ENCODE measurements at places on chromosomes 16 and 17.
A peak's percentile ranks its signal among the peaks of the same experiment; 100 is the strongest.

DNA sequence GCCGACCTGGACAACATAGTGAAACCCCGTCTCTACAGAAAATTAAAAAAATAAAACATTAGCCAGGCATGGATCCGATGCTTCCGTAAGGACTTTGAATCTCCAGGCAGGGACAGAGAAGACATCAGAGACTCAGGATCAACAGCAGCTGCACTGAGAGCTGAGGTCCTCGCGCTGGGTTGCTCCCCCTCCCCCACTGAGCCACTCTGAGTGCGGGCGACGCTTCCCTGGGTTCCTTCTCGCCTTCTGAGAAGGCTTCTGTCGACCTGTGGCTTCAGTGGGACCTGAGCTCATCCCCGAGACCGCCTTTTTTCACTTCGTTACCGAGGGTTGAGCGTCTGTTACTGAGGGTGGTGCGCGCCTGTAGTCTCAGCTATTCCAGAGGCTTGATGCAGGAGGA, 20.4 kb downstream of the ACTG1 start:
- H3K27me3 ChIP-seq: peaks cover 14% of the 10 kb centered on the region
- H3K27ac ChIP-seq: no peak overlapping the region
- no peak overlapping the region for H3K4me3 ChIP-seq
- H3K4me1 ChIP-seq: peaks cover 25% of the 10 kb centered on the region
- DNase-seq: no peak

- H3K27ac ChIP-seq: no peak overlapping the region
- DNase-seq: no peak
- H3K4me1 ChIP-seq: peaks cover 52% of the 10 kb centered on the region
- H3K27me3 ChIP-seq: peaks cover 11% of the 10 kb centered on the region
- no peaks in the 10 kb centered on the region for H3K36me3 ChIP-seq
Observed at GRCh38 chr16:55369151-55369550, 45.1 kb downstream of the IRX6 start.

GRCh38 chr16:1941162-1942046, 1.6 kb downstream of the MSRB1 start:
- peak overlapping the region; percentile 82 for H3K27ac ChIP-seq
- DNase-seq: no peak
- no peaks in the 10 kb centered on the region for H3K27me3 ChIP-seq
- peak overlapping the region; percentile 77 for H3K4me3 ChIP-seq

DNA sequence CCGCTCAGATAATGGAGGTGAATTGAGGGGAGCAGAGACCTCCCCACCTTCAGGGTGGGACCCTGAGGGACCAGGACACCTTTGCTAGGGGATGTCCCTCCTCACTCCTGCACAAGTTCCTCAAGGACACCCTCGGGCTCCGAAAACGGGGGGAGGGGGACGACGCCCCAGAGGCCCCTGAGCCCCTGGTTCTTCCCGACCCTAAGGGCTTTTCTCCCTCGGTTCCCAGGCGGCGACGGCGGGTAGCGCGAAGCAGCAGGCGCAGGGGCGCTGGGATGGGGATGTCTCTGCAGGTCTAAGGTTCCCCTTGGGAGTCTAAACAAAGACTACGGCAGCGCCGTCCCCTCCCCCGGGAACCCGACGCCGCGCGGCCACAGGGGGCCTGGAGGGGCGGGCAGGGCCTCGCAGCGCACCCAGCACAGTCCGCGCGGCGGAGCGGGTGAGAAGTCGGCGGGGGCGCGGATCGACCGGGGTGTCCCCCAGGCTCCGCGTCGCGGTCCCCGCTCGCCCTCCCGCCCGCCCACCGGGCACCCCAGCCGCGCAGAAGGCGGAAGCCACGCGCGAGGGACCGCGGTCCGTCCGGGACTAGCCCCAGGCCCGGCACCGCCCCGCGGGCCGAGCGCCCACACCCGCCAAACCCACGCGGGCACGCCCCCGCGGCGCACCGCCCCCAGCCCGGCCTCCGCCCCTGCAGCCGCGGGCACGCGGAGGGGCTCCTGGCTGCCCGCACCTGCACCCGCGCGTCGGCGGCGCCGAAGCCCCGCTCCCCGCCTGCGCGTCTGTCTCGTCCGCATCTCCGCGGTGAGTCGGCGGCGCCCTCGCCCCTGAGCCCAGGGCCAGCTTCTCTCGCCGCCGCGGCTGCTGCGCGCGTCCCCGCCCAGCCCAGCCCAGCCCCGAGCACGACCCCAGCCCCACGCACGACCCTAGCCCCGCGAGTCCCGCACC, 36.7 kb upstream of the NDRG4 start:
- peak overlapping the region; percentile 93 for H3K27ac ChIP-seq
- peak; percentile 59 for DNase-seq
- H3K4me1 ChIP-seq: peaks cover 72% of the 10 kb centered on the region
- H3K27me3 ChIP-seq: peaks cover 31% of the 10 kb centered on the region
- H3K4me3 ChIP-seq: peak overlapping the region; percentile 79

GRCh38 chr17:45227926-45228762, 6.5 kb downstream of the FMNL1 start:
- no peaks in the 10 kb centered on the region for H3K36me3 ChIP-seq
- no peaks in the 10 kb centered on the region for H3K27me3 ChIP-seq
- no peak for DNase-seq
- H3K4me3 ChIP-seq: peak overlapping the region; percentile 53
- peaks cover 88% of the 10 kb centered on the region for H3K4me1 ChIP-seq
- H3K27ac ChIP-seq: peak overlapping the region; percentile 84

Measured in left ventricle myocardium inferior (tissue), 1 donor.